Epithelial cell of prostate (primary cell): ENCODE measurements at places on chromosomes 3 and 15.

DNA sequence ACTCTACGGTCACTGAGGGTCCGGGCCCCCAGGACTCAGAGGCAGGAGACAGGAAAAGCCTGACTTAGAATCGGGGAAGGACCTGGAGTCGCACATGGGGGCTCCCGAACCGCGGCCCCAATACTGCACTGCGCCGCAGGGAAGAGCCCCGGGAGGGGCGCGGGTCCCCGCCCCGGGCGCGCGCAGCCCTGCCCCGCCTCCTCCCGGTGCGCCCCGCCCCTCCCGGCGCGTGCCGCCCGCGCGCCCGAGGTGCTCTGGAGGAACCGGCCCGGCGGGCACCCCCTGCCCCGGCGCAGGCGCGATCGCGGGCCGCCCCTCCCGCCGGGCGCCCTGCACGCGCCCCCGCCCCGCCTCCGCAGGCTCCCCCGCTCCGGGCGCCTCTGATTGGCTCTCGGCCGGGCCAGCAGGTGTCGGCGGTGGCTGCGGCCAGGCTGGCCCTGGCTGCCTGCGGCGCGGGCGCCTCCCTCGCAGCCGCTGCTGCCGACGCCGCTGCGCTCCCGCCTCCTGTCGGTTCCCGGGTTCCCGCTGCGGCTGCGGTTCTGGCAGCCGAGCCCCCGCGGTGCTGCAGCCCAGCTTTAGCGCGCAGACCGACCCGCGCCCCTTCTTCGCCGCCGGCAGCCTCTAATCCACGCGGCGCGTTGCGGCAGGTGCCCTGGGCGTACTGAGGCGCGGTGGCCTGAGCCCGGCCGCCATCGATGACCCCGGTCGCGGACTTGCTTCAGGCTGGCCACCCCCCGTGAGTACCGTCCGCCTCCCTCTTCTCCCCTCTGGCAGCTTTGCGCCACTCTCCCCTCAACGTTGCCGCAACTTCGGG, at the start of gene MYRIP:
MYRIP (plus strand) TSS at position 429 of the 814 bp plus-strand sequence. CDS start 91,208 bp downstream, outside the sequence.
- DNase-seq, result no peak

- no peak for DNase-seq
Observed at GRCh38 chr3:184238246-184238818, 8.9 kb downstream of the VWA5B2 start.

DNA sequence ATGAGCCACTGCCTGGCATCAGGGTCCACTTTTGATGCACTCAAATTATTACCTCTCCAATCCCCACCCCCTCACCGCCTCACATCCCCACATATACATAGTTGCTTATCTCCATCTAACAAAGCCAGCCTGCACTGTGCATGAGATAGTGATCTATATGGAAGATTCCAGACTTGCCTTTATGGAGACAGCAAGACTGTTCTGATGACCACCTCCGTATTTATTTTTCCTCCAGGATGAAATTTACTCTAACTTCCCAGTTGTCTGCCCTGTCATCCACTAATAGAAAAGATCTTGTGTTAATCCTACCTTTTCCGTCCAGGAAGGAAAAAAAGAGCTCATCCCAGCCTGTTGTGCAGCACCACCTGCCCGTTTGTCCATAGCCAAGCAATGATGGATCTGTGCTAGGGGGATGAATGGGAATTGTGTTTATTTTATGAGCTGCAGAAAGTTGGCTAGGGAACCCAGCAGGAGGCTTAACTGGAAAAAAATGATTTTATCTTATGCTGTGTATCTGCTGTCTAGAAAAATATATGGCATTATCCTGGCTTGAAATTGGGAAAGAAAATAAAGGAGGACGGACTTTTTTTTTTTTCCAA, 114.5 kb downstream of the CD47 start:
- DNase-seq, result no peak

- no peak for DNase-seq
Observed at GRCh38 chr3:193330555-193331204, 47.9 kb downstream of the ATP13A5 start.

DNA sequence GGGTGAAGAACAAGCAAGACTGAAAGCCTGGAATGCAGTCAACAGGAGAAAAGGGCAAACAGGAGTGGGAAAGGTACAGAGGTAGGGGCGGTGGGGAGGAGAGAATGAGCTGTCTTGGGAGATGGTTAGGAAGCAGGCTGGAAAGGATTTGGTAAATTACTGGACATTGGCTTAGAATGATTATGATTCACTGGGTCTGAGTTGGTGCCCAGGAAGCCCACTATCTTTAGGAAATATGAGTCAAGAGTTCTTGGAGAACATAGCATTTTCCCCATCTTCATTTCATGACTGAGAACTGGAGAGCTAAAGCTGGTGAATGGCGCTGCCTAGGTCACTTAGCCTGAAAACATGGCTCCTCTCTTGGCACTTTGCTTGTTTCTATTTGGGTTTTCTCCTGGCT, 74.7 kb upstream of the C3orf80 start:
- DNase-seq, result no peak

DNA sequence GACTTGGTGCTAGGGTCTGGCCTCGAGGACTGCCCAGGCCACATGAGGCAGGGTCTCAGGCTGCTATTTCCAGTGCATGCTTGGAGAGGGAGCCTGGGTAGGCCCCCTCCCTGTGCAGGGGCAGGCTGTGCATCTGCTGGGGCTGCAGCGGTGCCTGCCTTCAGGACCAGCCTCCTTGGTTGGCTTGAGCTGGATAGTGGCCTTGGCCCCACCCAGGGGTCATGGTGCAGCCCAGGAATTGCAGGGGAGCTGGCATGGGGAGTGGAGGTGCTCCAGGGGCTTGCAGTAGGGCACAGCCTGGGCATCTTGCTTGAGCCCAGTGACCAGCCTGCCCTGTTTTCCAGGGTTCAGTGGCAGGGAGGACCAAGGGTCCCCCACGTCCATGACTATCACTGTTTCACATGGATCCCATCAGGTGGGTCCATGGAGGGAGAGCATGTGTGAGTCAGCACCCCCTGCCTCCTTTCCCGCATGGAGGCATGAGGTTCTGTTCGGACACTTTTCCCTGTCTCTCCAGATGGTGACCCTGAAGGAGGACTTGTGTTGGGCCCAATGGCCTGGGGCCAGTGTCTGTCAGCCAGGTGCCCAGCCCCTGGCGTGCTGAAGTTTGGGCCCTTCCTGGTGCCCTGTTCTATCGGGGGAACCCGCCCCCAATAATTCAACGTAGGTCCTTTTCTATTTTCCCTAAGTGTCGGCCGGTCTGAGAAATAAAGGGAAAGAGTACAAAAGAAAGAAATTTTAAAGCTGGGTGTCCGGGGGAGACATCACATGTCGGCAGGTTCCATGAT, 218.6 kb downstream of the SNRPN start:
- no peak for DNase-seq

GRCh38 chr3:160739079-160739478, 17.0 kb upstream of the PPM1L start:
- no peak for DNase-seq
